ENCODE measurements at places on chromosomes 13 and 19. TPM values are rescaled to one million over a fixed set of nuclear protein-coding genes. Genes with fewer than 3 reads are reported as not detected.
A peak's percentile ranks its signal among the peaks of the same experiment; 100 is the strongest.

GRCh38 chr13:108268466-108269112, 929 bp upstream of the TNFSF13B start:
- DNase-seq = no peak

GRCh38 chr19:6066661-6067646, 43.3 kb downstream of the RFX2 start:
- peak; percentile 91 for DNase-seq

DNA sequence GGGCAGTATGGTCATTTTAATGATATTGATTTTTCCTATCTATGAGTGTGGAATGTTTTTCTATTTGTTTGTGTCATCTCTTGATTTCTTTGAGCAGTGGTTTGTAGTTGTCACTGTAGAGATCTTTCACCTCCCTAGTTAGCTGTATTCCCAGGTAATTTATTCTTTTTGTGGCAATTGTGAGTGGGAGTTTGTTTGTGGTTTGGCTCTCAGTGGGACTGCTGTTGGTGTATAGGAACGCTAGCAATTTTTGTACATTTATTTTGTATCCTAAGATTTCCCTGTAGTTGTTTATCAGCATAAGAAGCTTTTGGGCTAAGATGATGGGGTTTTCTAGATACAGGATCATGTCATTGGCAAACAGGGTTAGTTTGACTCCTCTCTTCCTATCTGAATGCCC, 28.9 kb downstream of the NBEA start:
- no peak for DNase-seq

DNA sequence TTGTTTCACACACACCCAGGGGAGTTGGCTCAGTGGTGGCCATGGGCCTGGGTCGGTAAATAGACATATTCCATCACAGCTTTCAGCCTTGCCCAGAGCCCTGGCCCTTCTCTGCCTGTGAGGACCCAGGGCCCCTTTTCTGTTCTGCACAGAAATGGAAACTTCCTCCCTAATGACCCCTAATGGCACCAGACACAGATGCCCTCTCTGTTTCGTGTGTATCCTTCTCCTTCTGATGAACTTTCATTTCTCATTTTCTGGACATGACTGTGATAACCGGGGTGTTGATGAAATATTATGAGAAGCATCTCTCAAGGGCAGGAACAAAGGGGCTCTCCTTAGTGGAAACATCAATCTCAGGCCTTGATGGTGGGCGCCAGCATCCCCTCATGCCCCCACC, 12.8 kb downstream of the LILRA1 start:
- no peak for DNase-seq

MEIOSIN gene
- not detected for total RNA-seq

Measured in ovary (tissue), 10 donors.